ENCODE measurements at places on chromosomes 1 and 21.

DNA sequence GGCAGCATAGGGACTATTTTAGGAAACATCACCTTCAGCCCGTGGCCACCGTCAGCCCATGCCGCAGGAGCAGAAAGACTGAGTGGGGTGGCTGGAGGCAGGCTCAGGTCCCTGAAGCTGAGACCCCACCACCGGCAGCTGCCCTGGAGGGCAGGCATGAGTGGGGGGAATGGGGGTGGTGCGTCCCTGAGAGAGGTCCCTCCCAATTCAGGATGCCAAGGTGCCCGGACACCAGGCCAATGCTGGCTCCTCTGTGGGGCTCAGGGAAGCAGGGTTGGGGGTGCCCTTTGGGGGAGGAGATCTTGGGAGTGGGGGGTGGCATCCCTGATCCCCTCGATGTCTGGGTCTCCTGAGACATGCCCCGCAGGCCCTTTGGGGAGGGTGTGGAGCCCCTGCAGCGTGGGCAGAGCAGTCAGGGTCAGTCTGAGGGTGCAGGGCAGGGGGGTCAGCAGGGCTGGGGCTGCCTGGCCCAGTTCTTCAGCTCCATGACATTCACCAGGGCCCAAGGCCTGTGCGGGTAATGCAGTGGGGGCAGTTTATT is 998 bp upstream of the TTC34 start:
- DNase-seq, result no peak

DNA sequence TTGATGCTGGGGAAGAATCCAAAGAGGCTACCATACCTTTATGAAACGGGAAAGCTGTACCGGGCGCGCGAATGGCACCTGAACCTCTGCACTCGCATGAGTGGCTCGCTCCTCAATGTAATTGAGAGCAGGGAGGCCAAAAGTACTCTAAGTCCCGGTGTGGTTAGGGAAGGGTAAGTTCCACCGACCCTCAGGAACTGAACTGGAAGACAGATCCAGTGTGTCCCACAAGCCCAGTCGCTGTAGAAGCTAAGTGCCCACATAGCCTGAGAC is 1.0 kb downstream of the GATAD2B start:
- DNase-seq, result no peak

- no peak for DNase-seq
These were observed 56.1 kb downstream of the NTPCR start for GRCh38 chr1:233006541-233006973.

GRCh38 chr1:206947255-206947654 is 989 bp upstream of the PIGR start:
- no peak for DNase-seq

- no peak for DNase-seq
These were observed 35.1 kb downstream of the CATSPERE start for GRCh38 chr1:244496186-244496585.

DNA sequence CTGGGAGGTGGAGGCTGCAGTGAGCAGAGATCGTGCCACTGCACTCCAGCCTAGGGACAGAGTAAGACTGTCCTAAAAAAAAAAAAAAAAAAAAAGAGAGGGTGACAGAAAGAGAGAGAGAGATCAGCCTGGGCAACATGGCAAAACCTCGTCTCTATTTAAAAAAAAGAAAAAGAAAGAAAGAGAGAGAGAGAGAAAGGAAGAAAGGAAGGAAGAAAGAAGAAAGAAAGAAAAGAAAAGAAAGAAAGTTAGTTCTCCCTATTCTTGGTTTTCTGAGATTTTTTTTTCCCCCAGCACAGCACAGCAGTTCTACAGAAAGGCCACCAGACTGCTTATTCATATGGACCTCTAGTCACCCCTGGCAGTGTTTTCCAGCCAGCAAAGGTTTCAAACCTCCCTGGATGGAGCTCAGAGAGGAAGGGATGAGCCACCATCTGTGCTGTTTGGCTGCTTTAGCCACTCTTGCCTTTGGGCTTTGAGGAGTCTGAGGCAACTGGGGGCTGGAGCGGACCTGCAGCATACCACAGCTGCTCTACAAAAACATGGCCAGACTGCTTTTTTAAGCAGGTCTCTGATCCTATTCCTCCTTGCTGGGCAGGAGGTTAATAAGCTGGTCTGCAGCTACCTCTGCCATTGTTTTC is 10.6 kb downstream of the S100A6 start:
- DNase-seq, result no peak

DNA sequence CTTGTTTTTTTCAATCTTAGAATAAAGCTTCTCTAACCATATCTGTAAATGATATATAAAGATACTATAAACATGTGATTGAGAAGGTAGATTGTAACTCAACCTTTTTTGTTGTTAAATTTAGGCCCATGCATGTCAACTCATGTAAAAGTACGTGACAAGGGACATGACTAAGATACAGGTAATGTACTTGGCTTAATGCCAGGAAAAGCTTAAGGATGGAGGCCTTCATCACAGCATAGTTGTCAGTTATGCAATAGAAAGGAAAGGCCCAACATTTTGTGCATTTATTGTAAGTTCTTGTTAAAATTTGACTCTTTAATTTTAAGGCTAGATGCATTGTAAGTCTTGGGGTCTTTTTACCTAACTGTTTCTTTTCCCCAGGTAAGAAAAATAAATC is 305.1 kb downstream of the LTN1 start:
- no peak for DNase-seq

GRCh38 chr1:8285103-8285502 is 32.8 kb upstream of the SLC45A1 start:
- no peak for DNase-seq

DNA sequence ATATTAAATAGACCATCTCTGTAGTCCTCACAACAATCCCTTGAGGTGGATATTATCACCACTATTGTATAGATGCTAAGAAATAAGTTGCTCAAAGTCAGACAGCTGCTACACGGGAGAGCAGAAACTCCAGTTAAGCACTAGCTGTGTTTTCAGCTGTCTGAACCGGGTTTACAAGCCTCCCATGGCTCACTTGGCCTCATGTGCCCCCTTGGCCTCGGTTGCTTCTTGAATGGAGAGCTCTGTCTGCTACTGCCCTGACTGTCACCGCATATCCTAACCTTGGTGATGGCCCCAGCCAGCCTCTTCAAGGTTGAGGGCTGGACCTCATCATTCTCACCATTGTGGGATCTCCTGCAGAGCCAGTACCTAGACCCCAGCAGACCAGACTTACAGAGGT is 123.4 kb downstream of the AK5 start:
- no peak for DNase-seq

DNA sequence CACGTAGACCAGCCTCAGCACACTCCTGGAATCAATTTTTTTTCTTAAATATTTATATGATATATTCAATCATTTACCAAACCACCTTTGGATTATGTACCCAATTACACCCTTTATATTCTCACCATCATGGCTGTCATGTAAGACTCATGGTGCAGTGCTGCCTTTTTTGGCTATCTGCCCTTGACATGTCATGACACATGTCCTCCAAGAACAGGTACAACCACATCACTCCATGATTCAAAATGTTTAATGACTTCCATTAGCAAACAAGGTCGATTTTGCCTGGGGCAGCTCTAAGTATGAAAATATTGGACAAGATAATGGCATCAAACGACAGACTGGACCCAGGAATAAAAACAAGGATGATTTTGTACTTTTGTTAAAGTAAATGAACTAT is 861.1 kb upstream of the ADAMTS5 start:
- no peak for DNase-seq

DNA sequence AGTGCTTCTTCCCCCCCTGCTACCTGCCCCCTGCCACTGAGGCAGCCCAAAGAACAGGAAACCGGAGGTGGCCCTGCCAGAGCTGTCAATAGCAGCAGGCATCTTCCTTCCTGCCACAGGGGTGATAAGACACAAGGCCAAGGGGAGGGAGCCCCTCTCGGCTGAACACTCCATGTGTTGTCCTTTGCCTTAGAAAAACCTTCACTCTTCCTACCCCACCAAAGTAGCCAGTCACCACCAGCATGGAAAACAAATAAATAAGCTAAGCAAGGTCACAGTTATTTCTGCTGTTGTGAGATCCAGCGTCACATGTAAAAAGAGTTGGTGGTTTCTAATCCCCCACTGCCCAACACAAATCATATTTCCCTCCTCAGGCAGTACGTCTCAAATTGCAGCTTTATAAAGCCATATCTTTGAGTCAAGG is 104.8 kb upstream of the DPT start:
- peak; percentile 44 for DNase-seq

All from DND-41 (cell line).